Stimulated activated CD4-positive, alpha-beta T cell treated with anti-CD3 and anti-CD28 coated beads, TNF-alpha, amount 100 ng/mL, for 1 hour (primary cell): ENCODE measurements at places on chromosomes 16 and 17.

GRCh38 chr16:11355862-11356261, 10.6 kb downstream of the RMI2 start:
- DNase-seq = no peak

GRCh38 chr16:63612462-63613227, 1509.2 kb downstream of the CDH11 start:
- DNase-seq = no peak

- no peak for DNase-seq
Observed at GRCh38 chr17:77610972-77611521, 347.5 kb upstream of the TNRC6C start.

DNA sequence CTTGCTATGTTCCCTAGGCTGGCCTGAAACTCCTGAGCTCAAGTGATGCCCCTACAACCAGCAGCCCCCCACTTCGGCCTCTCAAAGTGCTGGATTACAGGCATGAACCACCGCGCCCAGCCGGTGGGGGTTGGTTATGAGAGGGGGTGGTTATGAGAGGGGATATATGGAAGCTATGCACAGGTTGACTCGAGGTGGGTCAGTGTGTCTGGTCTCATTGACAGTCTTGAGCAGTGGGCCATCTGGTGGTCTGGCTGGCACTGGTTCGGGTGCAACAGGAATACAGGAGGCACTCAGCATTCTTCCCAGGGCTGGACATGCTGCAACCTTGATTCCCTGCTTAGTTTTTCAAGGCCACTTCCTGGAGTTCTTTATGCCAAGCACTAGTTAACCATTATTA, 5.6 kb upstream of the STX1B start:
- DNase-seq = no peak

- no peak for DNase-seq
Observed at GRCh38 chr17:45221081-45222013, at the start of gene FMNL1. TSS of gene FMNL1 (plus strand) at chr17:45221885. CDS start at chr17:45222125, 240 bp downstream.

GRCh38 chr16:76441876-76442275, 164.7 kb downstream of the CNTNAP4 start:
- DNase-seq = no peak

GRCh38 chr17:7184091-7184488, 4.9 kb upstream of the ASGR1 start:
- no peak for DNase-seq

DNA sequence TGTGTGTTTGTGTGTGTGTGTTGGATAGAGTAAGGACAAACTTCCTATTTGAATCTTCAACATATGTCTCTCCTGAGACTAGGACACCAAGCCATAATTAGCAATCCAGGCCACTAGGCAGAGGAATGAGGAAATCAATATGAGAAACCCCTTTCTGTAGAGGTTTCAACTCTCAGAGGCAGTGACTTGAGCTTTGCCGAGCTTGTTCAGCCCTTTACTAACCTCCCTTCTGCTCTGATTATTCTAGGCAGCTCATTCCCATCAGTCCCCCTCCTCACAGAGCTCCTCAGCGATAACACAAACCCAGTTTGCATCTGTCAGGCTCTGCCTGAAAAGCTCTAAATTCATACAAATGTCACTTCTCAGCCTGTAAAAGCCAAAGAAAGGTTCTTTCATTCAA, 1030.3 kb downstream of the CDH8 start:
- DNase-seq = no peak

GRCh38 chr16:82133798-82134197, 36.2 kb downstream of the MPHOSPH6 start:
- no peak for DNase-seq

- no peak for DNase-seq
Observed at GRCh38 chr17:35684055-35684802, 47.2 kb upstream of the RASL10B start.

DNA sequence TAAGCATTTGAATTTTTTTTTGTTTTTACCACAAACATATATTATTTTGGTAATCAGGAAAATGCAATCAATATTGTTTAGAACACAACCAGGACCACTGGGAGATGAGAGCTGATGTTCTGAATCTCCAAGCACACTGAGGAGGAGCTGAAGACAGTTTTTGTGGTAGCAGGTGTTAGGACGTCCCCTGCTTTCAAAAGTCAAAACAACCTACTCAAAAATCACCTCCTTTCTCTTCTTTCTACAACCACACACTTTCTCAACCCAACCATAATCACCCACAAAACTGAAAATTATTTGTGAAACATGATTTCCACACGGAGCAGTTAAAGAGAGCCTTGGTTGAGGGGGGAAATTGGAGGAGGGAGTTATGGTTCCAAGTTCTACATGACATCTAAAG, 26.7 kb upstream of the CFAP20 start:
- no peak for DNase-seq

GRCh38 chr16:48430890-48431289, 45.7 kb upstream of the SIAH1 start:
- no peak for DNase-seq

GRCh38 chr16:22621586-22622155, 111.0 kb downstream of the NPIPB5 start:
- no peak for DNase-seq

DNA sequence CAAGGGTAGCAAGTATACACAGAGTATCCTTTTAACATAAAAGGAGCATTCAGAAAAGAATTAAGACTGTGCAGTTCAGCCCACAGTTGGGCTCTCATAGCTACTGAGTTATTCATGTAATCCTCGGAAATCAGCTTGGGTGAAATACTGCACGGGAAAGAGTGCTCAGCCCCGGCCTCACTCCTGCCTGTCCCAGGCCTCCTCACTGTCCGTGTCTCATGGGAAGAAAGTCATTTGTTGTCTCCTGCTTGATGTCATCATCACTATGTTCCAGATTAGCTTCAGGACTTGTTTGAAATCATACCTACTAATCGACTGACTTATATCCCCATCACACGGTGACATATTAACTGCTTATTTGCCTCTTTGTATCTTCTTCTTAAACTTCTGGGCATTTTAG, 223.3 kb upstream of the CHMP6 start:
- DNase-seq = no peak

- no peak for DNase-seq
Observed at GRCh38 chr17:82915757-82916027, 75.9 kb upstream of the ZNF750 start.

- DNase-seq = no peak
Observed at GRCh38 chr17:4607261-4607741, 23.0 kb downstream of the SMTNL2 start.

DNA sequence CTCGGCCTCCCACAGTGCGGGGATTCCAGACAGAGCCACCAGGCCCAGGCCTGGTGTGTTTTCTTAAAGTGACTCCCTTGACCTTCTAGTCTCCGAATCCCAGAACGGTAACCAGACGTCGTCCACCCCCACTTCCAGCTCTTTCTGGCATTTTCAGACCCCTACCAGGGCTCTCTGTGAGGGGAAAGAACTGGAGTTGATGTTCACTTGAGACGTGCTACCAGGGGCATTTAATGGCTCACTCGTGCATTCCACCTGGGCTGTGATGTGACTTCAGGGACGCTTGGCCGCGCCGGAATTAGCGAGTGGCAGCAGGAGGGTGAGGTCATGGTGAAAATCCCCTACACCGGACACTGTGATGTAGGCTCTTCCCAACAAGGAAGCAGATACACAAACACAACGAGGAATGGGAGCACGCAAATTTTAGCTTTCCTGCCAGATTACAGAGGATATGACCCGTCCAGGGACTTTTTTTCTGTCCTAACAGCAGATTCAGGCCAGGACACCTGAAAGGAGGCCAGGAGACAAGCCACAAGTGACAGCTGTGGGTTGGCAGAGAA, 1.1 kb upstream of the GNA13 start:
- no peak for DNase-seq

DNA sequence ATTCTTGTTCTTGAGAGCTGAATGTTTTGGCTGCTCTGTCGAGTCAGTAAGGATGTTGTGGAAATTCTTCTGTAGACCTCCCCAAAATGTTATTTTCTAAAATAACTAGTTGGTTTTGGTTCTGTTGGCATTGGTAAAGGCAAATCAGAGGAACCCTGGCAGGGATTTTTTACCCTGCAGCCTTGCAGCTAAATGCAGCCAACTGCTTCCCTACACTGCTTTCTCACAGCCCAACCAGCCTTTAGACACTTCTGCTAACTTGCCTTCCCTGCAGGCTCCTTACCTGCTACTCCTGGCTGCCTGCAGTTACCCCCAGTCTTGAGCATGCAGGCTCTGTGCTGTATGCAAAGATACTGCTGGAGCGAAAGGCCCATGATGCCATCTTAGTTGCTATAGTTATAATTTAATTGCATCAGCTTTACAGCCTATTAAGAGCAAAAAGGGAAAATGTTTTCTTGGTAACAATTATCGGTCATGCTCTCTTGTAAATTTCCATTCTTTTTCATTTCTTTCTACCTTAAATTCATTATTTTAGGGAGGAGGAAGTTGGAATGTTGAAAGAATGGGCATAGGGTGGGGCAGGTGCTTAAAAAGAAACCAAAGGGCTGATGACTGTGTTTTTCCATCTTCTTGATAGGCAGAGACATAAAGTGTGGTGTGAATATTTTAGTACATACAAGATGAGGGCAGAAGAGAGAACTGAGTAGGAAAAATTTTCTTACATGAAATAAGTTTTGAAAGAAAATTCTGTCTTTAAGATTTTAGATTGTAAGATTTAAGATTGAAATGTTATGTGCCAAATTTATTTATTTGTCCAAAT, 20.0 kb downstream of the NUP93 start:
- no peak for DNase-seq

GRCh38 chr17:40402668-40403067, 15.0 kb downstream of the TOP2A start:
- no peak for DNase-seq

DNA sequence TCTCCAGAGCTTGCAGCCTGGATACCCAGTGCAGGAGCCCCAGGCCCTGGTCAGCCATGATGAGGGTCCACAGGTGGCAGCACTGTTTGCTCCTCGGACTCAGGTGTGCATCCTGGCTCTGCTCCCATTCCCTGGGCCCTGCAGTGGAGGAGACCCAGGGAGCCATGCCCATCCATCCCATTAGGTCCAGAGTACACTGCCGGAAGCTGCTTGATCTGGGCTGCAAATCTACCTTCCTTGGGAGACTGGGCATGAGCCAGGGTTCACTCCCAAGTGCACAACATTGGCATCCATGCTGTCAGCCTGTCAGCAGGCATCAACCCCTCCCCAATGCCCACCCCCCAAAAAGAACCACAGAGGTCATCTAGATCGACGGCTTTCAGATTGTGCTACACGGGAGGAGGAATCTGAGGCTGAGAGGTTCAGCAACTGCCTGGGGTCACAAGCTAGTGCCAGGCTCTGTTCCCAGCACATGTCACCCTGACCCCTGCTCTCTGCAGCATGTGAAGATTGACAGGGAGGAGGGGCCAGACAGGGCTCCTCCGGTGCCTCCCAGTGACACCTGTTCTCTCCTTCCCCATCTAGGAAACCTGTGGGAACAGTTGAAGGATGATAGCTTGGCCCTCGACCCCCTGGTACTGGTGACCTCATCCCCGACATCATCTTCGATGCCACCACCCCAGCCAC, 15.7 kb downstream of the UNC119 start:
- DNase-seq = no peak

DNA sequence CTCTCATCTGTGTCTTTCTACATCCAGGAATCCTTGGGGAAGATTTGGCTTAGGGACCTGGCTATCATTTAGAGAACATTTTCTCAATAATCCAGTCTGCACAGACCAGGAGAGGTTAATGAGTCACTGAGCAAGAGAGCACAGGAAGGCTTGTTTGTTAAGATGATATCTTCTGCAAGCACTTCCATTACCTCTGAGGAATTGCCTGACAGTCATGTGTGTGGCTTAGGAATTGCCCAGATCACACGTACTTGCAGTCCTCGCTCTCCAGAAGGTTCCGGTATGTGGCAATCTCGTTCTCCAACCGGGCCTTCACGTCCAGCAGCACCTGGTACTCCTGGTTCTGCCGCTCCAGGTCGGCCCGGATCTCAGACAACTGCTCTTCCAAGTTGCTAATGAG, 3.3 kb downstream of the KRT37 start:
- DNase-seq = no peak

- DNase-seq = no peak
Observed at GRCh38 chr16:55849536-55849935, 16.6 kb upstream of the CES1 start.

DNA sequence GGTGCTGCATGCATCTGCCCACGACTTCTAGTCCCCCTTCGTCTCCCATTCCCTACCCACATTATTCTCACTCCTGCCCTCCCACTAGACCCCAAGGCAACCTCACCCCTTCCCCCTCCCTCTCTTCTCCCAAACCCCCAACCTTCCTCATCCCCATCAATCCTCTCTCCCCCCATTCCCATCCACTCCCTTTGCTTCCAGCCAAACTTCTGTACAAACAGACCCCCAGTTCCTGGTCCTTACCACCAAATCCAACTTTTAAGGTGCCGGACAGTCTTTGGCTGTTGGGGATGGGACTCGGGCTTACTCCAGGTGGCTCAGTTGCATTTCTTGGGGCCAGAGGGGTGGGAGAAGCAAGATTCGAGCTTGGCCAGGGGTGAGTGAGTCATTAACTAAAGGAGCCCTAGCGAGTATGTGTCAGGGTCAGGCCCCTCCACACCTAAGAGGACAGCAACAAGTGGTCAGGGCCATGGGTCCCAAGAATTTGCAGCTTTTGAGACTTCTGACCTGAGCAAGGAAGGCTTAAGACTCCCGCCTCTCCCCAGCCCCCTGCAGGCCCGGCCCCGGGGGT, at the start of gene SLC38A8:
Gene SLC38A8 (minus strand): TSS at position 488 of the 571 bp plus-strand sequence. CDS start 638 bp downstream, outside the sequence.
- no peak for DNase-seq

DNA sequence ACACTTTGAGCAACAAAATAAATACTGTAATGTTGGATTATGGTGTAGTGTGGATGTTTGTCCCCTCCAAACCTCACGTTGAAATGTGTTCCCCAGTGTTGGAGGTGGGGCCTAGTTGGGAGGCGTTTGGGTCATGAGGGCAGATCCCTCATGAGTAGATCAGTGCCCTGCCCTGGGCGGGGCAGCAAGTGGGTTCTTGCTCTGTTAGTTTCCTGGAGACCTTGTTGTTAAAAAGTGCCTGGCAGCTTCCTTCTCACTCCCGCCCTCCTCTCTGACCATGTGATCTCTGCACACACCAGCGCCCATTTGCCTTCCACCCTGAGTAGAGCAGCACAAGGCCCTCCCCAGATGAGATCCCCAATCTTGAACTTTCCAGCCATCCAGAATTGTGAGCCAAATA, 67.7 kb downstream of the MPRIP start:
- DNase-seq = no peak

- DNase-seq = no peak
Observed at GRCh38 chr16:85098565-85098964, 13.7 kb downstream of the CIBAR2 start.

GRCh38 chr16:78057803-78058564, 35.6 kb downstream of the CLEC3A start:
- no peak for DNase-seq

DNA sequence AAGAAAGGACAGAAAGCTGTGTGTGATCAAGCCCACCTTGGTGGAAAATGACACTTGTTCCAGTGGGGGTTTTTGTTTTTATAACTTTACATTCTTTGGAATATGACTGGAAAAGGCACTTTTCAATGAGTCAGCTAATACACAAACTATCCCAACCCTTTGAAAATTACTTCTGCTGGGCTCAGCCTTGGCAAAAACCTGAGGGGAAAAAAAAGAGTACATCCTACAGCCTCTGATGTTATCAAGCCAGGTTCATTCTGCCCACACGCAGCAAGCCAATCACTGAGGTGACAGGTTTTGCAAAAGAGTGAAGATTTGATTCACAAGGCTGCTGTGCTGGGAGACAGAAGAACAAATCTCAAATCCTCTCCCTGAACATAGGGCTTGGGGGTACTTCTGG, 484.5 kb upstream of the ERCC4 start:
- DNase-seq = no peak

- DNase-seq = no peak
Observed at GRCh38 chr17:74343526-74344284, 17.7 kb downstream of the KIF19 start.
